NCI-H82 (cell line): ENCODE measurements at places on chromosomes 1 and 21.

GRCh38 chr1:226397011-226397926 is 10.6 kb downstream of the PARP1 start:
- peak; percentile 87 for DNase-seq

DNA sequence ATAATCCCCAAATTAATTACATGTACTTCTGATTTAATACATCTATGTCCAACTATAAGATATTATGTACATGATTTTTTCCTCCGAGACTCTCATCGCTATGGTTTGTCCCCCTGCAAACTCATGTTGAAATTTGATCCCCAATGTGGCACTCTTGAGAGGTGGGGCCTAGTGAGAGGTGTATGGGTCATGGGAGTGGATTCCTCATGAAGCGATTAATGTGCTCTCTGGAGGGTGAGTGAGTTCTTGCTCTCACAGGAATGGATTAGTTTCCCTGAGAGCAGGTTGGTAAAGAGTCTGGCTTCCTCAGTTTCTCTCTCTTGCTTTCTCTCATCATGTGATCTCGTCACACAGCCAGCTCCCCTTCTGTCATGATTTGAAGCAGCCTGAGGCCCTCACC is 16.1 kb downstream of the HSF2BP start:
- DNase-seq, result peak; percentile 28

DNA sequence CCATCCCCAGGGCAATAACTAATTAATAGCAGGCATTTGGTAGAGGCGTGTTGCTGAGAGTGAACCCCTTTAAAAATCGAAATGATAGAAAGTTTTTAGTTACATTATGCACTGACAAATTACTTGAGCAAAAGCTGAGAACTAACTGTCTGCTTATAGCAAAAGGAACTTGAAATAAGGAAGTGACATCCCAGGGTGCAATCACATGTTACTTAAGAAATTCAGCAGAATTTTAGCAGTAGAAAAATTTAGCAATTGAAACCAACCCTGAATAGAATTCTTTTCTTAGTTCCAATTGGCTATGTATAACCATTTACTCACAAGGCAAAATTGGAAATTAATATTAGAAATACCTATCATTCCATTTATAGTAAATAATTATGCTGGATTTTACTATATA is 139.5 kb upstream of the SAMSN1 start:
- DNase-seq, result no peak

GRCh38 chr1:237070519-237070918 is 28.5 kb downstream of the RYR2 start:
- DNase-seq, result no peak

- no peak for DNase-seq
Observed at GRCh38 chr1:81558291-81559076, 242.2 kb upstream of the ADGRL2 start.

DNA sequence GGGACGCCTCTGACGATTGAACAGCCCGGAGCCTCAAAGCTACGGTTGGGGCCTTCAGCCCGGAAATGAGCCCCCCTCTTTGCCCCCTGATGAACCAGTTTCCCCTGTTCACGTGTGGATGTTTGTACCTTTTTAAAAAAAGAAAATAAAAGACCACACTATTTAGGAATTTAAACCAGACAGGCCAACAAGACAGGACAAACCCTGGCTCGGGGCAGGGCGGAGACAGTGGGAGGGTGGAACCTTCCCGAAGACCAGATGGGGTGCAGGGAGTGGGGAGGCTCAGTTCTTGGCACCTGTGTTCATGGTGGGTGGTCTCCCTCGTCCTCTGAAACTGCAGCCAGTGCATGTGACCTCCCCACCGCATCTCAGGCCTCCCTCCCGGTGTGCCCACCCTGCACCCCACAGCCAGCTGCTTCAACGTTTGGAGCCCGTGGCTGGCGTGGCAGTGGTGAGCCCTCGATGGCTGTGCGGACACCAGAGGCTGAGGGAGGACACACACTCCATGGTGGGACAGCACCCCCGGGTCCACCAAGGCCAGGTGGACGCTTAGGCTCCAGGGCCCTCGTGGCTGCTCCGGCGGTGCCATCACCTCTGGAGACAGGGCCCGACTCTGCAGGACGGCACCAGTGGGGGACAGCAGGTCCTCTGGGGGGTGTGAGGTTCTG is 45.6 kb downstream of the COL18A1 start:
- DNase-seq, result no peak

DNA sequence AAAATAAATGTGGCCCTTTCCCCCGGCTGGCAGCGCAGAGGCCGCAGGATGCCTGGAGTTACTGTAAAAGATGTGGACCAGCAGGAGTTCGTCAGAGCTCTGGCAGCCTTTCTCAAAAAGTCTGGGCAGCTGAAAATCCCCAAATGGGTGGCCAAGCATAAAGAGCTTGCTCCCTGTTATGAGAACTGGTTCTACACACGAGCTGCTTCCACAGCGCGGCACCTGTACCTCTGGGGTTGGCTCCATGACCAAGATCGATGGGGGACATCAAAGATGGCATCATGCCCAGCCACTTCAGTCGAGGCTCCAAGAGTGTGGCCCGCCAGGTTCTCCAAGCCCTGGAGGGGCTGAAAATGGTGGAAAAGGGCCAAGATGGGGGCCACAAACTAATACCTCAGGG is 95.9 kb downstream of the LRIG2 start:
- DNase-seq, result no peak

DNA sequence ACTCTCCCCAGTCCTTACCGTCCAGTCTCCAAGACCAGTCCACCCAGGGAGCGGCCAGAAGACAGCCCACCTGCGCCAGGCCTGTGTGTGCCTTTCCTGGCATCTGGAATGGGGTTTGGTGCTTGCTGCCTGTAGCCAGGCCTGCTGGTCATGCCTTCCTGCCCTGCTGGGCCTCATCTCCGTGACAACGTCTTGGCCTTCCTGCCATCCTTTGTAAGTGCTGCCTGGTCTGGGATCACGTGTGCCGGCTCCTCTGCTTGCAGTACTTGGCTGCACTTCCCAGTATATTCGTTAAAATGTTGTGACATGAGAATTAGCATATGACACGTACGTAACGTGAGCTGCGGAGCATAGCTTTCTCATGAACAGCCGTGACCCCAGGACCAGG is 145.3 kb upstream of the COL6A1 start:
- DNase-seq, result no peak

DNA sequence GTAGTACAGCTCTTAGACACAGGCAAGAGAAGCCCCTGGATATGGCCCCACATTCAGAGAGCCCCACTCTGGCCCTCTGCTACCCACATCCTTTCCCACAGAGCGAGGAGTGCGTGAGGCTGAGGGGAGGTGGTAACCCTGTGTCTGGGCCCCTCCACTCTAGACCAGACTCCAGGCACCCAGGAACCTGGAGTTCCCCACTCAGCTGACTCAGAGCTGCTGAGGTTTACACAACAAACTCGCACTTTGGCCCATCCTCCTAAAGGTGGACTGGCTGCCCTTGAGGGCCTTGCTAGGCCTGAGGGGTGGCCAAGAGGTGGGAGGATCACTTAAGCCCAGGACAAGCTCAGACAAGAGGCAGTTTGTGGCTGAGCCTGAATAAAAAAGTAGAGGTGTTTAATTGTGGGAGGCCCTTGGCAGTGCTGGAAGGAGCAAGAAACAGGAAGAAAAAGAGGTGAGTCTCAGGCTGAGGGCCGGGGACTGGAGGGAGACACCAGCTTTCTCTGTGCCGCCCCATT is 10.7 kb downstream of the MR1 start:
- DNase-seq, result no peak

DNA sequence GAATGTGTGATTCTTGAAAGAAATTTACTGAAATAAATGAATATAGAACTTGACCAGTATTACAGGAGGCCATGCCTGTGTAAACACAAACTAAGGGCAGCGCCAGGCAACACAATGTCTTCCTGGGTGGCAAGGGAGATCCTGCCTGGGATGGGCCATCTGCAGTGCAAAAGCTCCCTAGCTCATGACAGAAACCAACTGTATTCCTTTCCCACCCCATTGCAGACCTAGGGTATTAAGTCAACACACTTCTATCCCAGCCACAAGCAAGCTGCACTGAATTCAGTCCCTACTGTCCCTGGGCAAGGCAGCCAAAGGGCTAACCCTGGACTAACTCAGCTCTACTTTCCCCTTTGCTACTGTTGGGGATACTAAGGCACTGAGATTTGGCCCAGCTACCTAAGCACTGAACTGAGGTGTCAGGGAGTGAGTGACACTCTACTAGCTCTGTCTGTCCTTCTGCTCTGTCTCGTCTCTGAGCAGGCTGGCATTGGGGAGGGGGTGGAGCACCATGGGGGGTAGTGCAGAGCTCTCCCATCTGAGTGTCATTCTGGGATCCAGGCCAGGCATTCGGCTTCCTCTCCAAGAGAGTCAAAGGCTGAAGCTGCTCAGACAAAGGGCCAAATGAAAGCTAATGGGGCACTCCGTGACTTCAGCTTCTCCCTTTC is 2.5 kb downstream of the INKA2 start:
- DNase-seq, result peak; percentile 35

DNA sequence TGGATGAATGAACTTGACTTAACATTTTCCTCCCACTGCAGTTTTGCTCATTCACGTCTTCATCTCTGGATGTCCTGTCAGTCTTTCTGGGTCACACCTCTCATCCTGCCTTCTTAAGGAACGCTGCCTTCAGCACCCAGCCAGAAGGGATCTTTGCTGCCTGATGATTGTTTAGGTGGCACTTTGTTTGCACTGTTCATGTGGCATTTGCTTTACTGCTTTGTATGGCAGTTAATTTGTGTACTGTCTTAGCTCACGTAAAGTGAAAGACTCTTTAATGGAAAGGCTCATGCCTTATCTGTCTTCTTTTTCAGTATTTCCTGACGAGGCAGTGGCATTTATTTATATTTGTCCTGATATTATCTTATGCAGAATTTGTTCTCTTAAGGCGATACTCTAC is 4.9 kb downstream of the MIA3 start:
- no peak for DNase-seq
